ENCODE measurements at places on chromosomes 4 and X.

DNA sequence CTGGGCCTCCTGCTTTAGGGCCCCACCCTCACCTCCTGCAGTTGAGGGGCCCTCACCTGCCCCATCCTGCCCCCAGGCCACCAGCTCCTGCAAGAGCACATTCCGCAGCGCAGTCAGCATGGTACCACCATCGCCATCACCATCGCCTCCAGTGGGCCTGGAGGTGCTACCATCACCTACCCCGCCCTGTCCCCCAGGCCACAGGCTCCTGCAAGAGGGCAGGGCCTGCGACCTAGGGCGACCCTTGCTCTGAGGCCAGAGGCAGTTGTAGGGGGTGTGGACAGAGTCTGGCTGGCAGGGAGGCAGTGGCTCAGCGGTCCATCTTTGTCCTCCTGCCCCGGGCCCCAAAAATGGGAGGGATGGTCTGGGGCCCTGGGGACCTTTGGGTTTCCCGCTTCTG is 3.9 kb upstream of the HAUS7 start:
- no peak for DNase-seq

DNA sequence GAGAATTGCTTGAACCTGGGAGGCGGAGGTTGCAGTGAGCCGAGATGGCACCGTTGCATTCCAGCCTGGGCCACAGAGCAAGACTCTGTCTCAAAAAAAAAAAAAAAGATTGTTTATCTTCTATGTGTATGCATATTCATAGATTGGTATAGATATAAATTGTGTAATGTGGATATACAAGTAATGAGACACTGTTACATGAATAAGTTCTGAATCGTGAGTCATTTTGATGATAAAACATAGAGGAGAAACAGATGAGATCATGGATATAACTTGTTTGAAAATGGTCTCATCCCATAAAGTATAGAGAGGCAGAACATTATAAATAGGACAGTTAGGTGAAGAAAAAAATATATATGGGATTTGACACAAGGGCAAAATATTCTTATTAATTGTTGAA is 628.0 kb downstream of the IL1RAPL1 start:
- DNase-seq, result no peak

GRCh38 chrX:116526010-116526409 is 63.2 kb upstream of the CT83 start:
- DNase-seq, result no peak

DNA sequence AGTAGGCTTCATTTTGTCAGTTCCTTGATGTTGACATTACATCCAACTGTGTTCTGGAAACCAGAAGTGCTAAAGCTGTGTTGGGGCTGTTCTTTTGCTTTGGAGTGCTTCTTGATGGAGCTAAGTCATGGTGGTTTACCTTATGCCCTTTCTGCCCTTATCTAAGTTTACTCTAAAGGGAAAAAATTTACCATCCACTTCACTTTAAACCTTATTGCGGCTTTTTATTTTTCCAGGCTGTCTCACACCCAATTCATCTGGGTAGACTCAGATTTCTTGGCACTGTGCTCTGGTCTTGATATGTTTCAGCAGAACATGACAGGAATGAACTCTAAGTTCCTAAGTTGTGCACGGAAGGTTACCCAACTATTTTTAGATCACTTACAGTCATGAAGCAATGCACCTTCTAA is 104.7 kb upstream of the TTC29 start:
- DNase-seq, result no peak

DNA sequence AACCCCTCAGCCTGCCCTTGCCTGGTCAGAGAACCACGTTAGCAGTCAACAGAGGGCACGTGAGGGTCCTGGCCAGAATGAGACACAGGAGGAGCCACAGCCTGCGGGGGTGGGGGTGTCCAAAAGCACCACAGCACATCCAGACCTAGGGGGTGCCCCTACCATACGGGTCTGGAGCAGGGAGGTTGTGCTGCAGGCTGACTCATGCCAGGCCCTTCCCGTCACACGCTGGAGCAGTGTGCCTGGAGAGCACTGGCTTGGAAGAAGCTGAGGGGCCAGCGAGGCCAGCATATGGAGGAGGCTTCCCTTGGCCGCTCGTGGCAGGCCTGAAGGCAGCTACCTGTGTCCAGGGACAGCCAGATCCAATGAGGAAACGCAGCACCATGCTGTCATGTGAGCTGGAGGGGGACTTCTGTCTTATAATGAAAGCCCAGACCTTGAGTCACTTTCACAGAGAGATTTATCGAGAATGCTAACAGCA is 1.5 kb upstream of the IRAK1 start:
- no peak for DNase-seq

DNA sequence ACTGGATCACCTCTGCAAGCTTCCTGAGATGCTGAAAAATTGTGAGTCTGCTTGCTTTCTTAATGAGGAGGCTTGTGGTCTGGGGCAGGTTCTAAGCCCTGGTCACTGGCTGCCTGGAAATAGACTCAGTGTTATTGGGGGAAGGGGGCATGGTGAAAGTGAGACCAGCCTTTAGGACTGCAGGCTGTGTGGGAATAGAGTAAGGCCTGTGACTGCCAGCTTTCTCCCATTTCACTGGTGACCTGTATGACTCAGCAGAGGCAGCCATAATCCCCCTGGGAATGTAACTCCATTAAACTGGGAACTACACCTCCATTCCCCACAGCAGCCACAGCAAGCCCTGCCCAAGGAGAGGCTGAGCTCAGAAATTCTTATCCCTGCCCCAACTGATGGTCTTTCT is 55.9 kb upstream of the IL15 start:
- DNase-seq, result no peak

DNA sequence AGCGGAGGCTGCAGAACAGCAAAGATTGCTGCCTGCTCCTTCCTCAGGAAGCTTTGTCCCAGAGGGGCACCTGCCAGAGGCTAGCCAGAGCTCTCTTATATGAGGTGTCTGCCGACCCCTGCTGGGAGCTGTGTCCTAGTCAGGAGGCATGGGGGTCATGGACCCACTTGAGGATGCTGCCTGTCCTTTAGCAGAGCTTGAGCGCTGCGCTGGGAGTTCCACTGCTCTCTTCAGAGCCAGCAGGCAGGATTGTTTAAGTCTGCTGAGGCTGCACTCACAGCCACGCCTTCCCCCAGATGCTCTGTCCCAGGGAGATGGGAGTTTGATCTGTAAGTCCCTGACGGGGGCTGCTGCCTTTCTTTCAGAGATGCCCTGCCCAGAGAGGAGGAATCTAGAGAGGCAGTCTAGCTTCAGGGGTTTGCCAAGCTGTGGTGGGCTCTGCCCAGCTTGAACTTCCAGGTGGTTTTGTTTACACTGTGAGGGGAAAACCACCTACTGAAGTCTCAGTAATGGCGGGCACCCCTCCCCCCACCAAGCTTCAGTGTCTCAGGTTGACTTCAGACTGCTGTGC is 10.9 kb downstream of the DCK start:
- no peak for DNase-seq

GRCh38 chr4:138269175-138269574 is 27.0 kb upstream of the SLC7A11 start:
- no peak for DNase-seq

- DNase-seq, result no peak
Observed at GRCh38 chr4:57093845-57094831, 16.0 kb downstream of the IGFBP7 start.

DNA sequence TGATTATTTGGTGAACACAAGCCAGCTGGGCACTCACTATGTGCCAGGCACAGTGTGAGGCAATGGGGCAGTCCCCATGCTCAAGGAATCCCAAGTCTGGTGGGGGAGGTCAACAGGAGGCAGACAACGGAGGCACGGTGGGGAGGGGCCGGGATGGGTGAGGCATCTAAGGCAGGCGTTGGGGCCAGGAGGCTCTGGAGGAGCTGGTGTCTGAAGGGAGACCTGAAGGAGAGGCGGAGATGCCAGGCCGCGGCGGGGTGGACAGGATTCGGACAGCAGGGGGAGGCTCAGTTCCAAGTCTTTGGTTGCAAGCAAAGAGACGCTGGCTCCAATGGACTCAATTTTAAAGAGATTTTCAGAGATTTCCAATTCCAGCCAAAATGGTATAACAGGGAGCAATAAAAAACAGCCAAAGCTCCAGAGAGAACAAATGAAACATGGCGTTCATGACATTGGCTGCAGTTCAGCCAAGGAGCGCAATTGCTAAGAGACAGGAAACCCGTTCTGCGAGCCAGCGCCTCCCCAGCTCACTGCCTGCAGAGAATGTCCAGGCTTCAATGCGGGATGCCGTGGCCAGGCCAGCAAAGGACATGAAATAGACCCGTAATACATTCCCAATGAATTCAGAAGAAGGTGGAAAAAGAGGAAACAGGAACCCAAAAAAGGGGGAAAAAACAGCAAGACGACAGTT is 105.2 kb upstream of the LRPAP1 start:
- no peak for DNase-seq

DNA sequence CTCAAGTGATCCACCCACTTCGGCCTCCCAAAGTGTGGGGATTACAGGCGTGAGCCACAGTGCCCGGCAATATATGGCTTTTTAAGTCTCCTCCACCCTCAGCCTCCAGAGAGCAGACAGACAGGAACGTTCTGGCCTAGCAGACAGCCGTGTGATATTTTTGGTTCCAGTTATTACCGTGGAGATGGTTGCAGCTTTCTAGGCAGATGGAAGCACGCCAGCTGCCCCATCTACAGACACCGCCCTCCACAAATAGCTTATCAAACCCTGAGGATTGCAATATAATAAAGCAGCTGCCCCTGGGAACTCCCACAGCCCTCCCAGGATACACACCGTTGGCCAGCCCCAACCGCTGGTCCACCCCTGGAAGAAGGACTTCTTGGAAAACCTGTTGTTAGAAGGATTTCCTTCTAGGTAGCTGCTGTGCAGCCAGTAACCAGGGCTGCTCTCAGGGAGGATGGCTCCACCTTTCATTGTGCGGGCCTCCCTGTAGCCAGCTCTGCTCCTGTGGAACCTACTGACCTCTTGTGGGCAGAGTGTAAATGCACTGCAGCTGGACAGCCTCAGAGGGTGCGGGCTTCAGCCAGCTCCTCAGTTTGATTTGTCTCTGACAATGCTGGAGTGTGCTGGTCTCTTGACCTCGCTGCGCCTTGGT is 44.0 kb downstream of the SLC25A5 start:
- DNase-seq, result no peak

DNA sequence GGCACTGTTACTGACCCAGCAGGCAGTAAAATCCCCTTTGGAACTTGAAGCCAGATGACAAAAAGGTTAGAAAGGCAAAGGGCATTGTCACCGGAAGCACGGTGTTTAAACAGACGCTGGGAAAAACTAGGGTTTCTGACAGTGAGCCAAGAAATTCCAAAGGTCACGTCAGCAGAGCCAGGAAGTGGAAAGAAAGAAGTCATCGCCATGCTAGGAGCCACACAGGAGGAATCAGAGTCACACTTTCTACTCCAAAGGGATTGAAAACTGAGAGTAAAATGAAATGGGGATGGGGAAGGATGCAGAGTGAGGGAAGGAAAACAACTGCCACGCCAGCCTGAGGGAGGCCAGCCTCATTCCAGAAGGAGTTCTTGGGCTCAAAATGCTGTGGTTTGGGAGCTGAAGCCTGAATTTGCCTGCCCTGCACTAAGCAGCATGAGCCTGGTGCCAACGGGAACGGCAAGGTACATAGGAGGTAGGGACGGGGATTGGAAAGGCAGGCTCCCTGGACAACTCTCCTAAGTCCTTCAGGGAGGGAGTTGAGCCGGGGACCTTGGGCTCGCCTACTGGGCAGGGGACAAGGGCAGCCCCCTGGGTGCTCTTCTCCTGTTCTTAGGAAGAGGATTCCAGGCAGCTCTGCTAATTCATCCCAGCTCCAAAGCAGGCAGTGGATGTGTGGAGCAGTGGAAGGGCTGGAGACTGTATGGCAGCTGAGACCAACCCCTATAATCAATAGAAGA is 66.8 kb downstream of the SOWAHB start:
- DNase-seq, result no peak

GRCh38 chrX:9355739-9356138 is 109.1 kb upstream of the TBL1X start:
- DNase-seq, result no peak

DNA sequence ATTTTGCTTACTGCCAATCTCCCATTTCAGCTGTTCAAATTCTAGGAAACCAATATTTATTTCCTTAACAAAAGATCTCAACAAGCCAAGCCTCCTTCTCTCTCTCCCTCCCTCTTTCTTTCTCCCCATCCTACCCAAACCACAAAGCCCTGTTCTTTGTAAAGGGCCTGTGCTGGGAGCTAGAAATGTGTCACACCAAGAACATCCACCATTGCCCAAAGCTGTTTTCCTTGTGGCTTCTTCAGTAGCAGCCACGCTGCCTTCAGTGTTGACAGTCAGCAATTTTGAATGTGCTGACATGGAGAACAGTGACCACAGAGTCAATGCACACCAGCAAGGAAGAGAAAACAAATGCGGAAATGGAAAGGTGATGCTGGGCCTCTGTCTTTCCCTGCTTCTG is 203.0 kb downstream of the MAML3 start:
- DNase-seq, result no peak

DNA sequence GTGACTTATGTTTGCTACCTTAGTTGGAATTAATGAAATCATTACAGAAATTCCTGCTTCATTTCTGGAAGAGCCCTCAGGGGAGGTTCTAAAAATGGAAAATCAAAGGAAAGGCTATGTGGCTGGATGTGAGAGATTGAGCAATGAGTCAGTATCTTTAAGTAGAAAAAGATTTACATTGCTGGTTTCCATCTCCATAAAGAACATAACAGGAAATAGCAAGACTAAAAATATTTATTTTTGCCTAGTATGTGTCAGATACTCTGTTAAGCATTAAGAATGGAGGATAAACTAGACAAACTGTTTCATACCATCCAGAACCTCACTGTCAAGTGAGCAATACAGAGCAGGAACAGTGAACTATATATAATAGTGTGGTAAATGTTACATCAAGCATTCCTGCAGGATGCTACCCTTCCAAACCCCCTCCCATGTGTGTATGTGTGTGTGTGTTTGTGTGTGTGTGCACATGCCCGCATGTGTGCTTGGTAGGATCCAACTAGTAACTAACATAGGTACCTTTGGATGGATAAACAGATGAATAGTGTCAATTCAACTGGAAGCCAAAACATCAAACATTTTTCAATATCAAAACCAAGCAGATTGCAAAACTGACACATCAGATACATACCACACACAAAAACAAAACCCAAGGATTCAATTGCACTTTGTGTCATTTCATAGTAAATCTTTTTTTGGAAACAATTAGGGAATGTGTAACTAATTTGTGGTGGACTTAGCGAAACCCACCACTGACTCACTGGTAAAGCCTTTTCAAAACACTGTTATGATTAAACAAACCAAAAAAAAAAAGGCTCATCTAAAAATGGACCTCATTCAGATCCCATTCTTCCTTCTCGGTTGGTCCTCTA is 223.4 kb downstream of the SHROOM3 start:
- no peak for DNase-seq

GRCh38 chr4:185520119-185520518 is 15.2 kb downstream of the PDLIM3 start:
- no peak for DNase-seq

DNA sequence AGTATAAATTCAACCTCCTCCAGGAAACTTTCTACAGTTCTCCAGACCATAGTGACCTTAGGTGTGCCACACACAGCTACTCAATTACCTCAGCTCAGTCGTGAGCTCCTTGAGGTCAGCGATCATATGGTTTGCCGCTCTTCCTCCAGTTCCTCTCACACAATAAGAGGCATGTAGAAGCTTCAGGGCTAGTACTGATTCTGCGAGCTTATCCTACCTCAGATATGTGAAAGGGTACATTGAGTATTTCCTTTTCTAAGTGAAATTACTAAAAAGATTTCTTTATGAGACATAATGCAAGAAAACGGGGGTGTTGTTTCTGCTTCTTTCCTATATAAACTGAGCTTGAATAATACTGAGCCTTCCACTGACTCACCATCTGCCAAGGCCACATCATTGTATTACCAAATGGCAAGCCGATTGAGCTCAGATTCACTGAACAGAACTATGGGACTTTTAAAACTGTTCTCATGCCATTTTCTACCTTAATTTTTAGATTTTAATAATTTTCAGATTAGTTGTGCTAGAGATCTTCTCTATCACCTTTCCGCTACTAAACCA is 183.1 kb downstream of the HS6ST2 start:
- no peak for DNase-seq

GRCh38 chr4:97911236-97911906 is 231.9 kb downstream of the STPG2 start:
- no peak for DNase-seq
